Right lobe of liver (tissue), 6 donors: ENCODE measurements at places on chromosomes 1 and 21. TPM values are rescaled to one million over a fixed set of nuclear protein-coding genes. Genes with fewer than 3 reads are reported as not detected.

Gene SPRR2G
- not detected for total RNA-seq

Gene ABL2
- total RNA-seq = 3.8 TPM

Gene BRDT
- not detected for total RNA-seq

DNA sequence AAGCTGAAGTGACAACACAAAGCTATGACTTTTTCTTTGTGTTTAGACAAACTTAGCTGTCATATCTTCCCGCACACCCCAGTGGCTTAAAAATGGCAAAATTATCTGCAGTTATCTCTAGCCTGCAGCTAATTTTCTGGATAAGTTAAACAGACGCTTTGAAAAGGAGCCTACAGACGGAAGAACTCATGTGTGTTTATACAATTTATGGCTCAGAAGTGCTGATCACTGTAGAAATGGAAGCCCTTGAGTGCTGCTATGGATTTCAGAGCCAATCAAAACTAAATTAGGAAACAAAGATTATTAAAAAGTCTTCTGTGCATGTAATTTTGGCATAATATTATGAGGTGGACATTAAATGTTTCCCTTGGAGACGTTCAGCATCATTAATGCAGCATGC lies 11.6 kb downstream of the NTNG1 start:
- H3K27ac ChIP-seq = no peak overlapping the region
- no peaks in the 10 kb centered on the region for H3K4me1 ChIP-seq
- no peak overlapping the region for H3K4me3 ChIP-seq
- H3K36me3 ChIP-seq = no peaks in the 10 kb centered on the region

DNA sequence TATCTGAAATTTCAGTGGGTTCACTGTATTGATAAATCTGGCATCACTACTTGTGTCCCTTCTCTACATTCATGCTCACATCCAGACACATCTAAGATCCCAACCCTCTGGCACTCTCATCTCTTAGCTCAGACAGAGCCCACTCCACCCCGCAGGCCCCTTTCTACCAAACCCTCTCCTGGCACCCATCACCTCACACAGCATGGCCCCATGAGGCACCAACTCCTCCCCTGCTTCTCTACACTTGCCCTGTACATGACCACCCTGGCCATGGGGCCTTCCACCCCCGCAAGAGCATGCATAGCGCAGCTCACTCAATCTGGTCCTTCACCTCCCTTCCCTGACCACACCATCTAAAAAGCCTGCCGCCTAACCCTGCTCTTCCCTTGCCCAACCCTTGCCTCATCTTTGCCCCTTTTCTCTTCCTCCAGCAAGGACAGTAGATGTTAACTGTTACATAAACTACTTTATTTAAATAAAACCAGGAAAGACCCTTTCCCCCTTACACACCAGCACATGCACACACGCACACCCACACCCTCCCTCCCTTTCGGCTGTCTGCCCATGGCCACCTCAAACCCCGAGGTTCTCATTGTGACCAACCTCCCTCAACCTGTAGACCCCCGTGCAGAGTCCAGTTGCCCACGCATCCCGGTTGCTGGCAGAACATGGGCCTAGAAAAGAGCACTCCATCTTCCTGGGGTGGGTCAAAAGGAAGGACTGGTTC lies 15.6 kb downstream of the SH3BP5L start:
- H3K4me3 ChIP-seq = no peak overlapping the region
- no peaks in the 10 kb centered on the region for H3K4me1 ChIP-seq
- no peak for DNase-seq
- H3K36me3 ChIP-seq = peaks cover 15% of the 10 kb centered on the region
- H3K27ac ChIP-seq = no peak overlapping the region

- no peaks in the 10 kb centered on the region for H3K4me1 ChIP-seq
- H3K4me3 ChIP-seq = no peak overlapping the region
- no peaks in the 10 kb centered on the region for H3K27me3 ChIP-seq
- no peaks in the 10 kb centered on the region for H3K36me3 ChIP-seq
Measured at GRCh38 chr1:110760321-110760720, 85.6 kb upstream of the KCNA3 start.
